A172 (cell line): ENCODE measurements at places on chromosomes 5 and 9.

DNA sequence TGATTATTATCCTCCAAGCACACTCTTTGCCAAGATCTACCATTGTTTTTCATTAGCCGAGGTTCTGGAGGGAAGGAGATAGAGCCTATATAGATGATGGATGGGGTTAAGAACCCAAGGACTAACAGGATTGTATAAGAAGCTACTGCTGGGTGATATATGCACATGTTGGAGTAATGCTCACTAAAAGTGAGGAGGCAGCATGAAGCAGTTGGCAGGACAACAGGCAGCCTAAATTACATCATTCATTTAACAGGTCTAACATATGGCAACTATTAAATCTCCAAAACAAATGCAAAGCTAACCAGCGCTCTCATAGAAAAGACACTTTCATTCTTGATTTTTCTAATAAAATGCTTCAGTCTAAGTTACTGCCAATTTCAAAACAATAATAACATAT lies 293.2 kb downstream of the EPB41L4A start:
- no peak for DNase-seq

GRCh38 chr5:132790201-132790865 lies 13.3 kb upstream of the SEPTIN8 start:
- DNase-seq = no peak

- DNase-seq = no peak
These were observed 81.9 kb downstream of the ISL1 start for GRCh38 chr5:51465165-51465564.

GRCh38 chr9:31032206-31032605 lies 1352.2 kb upstream of the ACO1 start:
- DNase-seq = no peak
